ENCODE measurements at places on chromosomes 12 and 14.

GRCh38 chr14:74568380-74568649, 43.7 kb downstream of the LTBP2 start:
- no peak for DNase-seq

DNA sequence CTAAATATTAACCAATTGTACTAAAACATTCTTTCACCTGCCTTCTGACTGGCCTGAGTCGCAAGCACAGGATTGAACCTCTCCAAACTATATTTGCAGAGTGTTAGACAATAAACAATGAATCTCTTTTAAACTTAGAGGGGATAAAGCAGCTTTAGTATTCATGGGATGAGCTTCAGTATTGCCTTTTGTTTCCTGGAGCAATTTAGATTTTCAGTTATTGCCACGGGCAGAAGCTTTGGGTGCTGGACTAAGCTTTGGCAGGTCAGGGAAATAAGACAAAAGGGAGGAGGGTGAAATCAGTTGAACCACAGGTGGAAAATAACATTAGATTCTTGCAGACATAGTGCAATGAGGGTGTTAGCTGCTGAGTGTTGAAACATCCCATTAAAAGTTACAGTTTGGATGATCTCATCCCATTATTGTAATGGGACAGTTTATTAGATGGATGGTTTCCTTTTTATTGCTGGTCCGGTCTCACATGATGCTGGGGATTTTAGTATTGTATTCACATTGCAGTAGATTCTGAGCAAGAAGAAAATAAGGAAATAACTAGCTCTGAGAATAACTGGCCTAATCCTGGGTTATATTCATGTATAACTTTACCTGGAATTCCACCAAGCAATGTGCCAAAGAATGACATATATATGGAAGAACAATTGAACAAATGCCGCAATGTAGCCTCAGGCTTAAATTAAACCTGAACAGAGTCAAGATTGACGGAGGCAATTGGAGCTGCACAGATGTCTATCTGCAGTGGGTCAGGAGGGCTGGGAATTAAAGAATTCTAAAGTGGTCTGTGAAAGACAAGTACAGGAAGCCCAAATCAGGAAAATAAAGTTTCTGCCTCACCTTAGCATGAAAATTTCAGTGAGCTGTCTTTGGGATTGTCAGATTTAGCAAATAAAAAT, 1092.8 kb upstream of the SEL1L start:
- DNase-seq: no peak

- no peak for DNase-seq
Observed at GRCh38 chr12:54759751-54760150, 94.6 kb upstream of the MUCL1 start.

DNA sequence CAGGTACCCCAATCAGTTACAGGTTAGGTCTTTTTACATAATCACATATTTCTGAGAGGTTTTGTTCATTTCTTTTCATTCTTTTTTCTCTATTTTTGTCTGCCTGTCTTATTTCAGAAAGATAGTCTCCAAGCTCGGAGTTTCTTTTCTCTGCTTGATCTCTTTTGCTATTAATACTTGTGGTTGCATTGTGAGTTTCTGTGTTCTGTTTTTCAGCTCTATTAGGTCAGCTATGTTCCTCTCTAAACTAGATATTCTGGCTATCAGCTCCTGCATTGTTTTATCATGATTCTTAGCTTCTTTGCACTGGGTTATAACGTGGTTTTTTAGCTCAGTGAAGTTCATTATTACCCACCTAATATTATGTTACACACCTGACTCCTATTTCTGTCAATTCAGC, 914.1 kb downstream of the TRHDE start:
- no peak for DNase-seq

- no peak for DNase-seq
Observed at GRCh38 chr12:93745286-93745685, 68.1 kb downstream of the CRADD start.

DNA sequence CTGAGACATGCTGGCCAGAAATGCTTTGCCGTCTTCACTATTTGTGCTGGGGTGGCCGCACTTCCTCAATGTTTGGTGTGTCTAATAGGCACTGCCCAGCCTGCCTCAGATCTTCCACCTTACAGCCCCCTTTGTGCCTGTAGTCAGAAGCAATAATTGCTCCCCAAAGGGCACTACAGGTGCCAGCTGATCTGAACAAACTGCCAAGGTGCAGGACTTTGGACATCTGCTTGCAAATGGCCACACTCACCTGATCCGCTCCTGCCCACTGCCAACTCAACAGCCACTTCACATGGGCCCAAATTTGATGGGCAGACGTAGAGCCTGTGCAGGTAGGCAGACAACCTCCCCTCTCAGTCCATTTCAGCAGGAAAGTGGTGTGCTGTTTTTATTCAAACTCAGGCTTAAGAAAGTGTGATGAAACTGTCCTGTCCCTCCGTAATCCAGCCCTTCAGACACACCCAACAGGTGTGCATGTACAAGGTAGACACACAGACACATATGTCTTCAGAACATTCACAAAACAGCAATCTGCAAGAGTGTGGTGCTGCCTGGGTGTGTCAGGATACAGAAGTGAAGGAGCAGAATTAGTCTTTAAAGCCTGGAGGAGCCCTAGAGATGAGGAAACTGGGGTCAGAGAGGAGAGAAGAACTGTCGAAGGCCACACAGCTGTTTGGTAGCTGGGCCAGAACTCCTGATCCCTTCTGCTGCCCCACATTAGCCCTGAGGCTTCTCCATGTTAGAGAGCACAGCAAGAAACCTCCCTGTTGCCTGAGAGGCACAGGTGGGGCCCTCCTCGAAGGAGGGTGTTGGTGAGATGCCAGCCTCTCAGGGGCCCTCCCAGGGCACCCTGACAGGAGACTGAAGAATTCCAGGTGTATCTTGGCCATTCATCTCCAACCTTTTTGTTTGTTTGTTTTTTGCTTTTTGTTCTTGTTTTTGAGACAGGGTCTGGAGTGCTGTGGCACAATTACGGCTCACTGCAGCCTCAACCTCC, 4.4 kb upstream of the KRT75 start:
- no peak for DNase-seq

DNA sequence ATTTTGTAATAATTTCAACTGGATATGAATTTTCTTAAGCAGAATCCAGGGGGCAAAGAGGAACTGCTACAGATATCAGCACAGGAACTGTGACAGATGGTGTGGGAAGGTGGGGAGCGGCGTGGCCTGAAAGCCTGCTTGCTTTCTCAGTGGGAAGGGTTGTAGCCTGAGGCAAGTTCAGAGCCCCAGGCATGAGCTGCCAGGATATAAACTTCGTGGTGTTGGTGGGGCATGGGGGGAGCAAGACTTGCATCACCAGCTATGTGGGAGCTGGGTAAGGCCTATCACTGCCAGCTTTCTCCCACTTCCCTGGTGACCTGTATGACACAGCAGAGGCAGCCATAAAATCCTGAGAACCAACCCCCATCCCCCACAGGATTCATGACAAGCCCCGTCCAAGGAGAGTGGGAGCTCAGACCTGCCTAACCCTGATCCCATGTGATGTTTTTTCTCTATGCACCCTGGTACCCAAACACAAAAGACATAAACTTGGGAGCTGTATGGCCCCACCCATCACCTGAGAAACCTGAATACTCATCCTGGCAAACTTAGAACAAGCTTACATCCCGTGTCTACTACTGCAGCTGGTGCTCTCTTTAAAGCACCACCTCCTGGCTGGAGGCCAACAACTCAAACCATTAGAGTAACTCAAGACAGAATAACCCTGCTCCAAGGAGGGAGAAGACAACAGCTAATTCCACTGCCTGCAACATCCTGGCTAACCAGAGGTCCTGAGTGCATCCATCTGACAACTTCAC, 16.5 kb downstream of the CLEC1A start:
- DNase-seq: no peak
